ENCODE measurements at places on chromosomes 1 and 21.

- DNase-seq = no peak
Measured at GRCh38 chr1:231828182-231828920, 201.8 kb downstream of the DISC1 start.

DNA sequence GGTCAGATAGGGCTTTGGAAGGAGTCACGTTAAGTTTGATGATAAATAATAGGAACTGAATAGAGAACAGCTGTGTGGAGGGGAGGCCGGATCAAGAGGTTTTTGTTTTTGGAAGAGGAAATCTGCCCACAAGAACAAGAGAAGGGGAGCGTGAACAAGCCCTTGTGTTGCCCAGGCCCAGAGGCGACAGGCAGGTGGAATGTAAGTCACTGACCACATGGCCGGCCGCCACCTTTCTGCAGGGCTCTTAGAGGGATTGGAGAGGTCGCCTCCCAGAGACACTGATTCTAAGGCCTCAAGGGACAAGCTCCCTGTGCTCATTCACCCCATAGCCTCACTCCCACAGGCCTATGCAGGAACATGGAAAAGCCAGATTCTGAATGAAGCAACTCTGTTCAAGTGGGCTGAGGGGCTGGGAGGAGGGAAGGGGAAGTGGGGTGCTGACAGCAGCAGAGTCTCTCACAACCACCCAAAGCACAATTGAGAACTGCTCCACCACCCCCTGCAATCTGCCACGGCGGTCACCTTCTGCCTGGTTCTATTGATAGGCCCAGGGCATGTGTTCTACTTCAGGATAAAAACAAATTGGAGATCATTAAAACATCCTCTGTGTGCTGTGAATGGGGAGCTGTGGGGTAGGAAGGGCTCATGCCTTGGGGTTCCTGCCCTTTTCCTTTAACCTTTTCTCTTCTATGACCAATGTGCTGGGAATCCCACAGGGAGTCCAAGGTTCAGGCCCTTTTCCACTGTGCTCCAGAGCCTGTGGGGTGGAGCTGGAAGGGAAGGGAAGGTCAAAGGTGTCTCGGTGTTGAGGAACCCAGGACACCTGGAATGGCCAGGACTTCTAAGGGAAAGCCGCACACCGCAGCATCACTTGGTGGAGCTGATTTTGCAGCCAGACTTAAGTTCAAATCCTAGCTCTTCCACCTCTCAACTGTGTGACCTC is 63.3 kb upstream of the PARP1 start:
- DNase-seq = no peak

DNA sequence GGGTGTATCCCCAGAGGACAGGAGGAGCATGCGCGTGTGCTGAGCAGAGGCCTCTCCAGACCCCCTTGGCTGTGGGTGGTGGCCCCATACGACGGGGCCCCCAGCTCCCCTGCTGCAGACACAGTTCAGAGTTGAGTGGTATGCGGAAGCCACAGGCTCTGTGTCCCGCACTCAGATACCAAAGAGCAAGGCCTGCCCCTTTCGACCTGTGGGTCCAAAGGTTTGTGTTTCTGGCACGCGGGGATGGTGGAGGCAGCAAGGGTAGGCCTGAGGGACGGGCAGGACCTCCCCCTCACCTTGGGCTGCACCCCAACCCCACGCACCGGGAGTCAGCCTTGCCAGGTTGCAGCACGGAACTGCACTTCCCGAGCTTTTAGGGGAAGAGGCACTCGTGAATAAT is at the start of gene KCNAB2:
TSS of gene KCNAB2 (plus strand) at position 328 of the 400 bp plus-strand sequence. CDS start 5,649 bp downstream, outside the sequence.
- DNase-seq = no peak

DNA sequence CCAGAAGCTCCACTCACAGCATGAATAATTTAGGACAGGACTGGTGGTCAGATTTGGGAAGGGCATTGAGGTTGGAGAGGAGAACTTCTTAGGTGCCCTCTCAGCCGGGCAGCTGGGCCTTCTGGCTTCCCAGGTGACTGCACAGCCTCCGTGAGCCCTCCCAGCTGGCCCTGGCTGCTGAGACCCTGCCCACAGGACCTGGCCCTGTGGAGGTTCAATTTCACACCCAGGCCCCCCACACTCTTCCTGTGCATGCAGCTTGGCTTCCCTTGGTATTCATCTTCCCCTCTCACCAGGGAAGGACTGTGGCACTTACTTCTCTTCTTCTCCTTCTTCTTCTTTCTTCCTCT is 50.6 kb downstream of the NDUFS5 start:
- DNase-seq = no peak

GRCh38 chr21:36665806-36666205 is 33.1 kb upstream of the SIM2 start:
- DNase-seq = no peak

DNA sequence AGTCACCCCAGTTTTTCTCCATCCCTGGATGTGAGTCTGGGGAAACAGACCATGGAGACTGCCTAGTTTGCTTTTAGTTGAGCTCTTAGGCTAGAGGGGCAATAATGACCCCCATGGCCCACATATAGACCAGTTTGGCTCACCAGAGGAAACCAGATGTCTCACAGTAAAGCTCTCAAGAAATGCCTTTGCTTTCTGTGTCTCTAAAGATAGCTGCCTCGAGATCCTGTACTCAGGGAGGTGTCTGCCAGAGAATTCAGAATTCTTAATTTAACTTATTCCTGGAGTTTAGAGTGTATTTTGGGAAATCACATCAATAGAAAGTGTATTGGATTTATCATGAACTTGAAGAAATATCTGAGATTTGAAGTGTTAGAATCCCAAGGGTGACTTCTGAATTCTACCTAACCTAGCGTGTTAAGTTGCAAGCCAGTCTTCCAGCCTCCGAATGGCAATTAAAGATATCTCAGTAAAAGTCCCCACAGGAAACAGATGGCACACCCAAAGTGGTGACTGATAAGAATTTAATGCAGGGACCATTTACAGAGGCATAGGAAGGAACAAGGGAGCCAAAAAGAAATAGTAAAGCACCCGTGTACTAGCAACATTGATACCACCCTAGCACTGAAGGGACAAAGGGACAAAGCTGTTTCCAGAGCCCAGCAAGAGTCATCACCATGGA is 37.1 kb downstream of the STYXL2 start:
- DNase-seq = no peak

GRCh38 chr1:13652238-13652637 is 47.8 kb upstream of the PRDM2 start:
- no peak for DNase-seq

DNA sequence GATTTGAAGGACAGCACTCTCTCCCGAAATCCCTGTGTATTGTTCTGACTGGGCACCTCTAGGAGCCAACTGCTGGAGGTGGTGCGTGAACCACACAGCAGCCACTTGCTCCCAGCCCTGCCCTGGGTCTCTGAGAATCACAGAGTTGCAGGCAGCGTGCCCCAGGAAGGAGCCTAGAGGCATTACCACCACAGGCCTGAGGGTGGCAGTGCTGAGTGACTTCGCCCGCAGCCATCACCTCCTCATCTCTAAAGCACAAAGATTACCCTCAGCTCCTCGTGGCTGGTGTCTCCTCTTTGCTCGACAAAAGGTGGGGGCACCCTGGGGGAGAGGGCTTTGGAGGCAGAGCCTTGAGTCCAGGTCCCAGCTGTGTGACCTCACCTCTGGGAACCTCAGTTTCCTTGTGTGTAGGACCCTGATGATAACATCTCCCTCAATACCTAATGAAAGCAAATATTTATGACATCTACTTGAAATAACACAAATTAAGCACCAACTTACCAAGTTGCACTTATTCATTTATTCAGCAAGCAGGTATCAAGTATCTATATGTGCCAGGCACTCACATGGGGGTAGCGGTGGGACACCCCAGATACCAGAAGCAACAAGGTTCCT is 86.3 kb downstream of the VWA5B1 start:
- peak; percentile 42 for DNase-seq

DNA sequence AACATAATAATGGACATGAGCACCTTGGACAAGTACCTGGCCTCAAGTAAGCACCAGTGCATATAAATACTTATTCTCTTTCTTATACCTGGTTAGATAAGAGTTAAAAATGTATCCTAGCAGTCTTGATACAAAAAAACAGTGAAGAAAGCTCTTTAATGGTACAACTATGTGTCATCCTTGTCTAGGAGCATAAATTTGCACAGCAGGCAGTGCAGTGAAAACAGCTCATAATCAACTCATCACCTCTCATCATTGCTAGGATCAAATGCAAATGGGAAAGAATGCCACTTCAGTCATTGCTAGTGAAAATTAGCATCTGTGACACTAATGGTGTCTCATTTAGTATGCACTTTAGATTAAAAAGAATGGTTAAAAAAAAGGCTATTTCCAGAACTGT is 7.6 kb downstream of the SAMSN1 start:
- no peak for DNase-seq

DNA sequence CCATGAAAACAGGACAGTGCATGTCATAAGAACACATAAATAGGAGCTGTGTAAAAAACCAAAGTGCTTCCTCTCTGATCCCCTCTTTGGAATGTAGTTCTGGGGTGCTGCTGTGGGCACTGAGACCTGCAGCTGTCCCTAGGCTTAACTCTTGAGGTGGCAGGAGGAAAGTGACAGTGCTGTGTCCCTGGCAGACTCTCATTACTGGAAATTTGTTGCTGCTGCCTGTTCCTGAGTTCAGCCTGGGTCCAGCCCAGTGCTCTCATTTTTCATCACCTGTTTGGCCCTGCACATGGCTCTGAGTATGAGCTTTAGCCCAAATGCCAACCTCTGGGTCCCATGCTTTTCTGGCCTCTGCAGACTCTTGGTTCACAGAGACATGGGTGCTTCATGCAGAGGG is 329.3 kb downstream of the DSCAM start:
- DNase-seq = no peak

- DNase-seq = no peak
Measured at GRCh38 chr1:219177363-219177762, 3.7 kb downstream of the LYPLAL1 start.

- DNase-seq = no peak
Measured at GRCh38 chr1:175520186-175520585, 223.2 kb downstream of the TNR start.

DNA sequence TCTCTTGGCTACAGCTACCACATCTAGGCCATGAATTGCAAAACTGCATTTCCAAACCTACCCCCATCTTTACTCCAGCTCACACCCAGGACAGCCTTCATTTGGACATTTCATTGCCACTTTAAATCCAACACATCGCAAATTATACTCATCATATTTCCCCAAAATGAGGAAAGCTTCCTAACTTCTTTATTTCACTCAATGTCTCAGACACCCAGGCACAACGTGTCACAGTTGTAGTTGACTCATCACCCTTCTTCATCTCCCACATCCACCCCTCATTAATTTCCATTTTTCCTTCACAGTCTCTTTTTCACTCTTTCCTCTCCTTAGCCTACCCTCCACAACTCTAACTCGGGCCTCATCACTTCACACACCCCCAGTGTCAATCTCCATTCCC is 6.7 kb downstream of the OTUD7B start:
- DNase-seq = no peak

DNA sequence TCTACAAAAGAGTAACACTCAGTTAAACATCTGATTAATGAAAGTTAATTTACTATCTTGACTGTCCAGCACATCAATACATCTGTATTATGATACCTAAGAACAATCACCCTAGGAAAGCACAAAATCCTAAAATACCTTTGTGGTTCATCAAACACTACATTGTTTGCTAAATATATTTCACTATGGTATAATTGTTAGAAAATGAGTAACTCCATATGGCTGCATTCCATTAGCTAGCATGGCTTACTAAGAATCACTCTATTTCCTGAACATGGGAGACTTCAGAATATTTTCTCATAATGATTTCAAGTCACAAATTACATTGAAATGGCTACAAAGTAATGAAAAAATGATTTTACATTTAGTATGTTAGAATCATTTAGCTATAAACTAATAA is 12.5 kb downstream of the TRMT1L start:
- DNase-seq = no peak

DNA sequence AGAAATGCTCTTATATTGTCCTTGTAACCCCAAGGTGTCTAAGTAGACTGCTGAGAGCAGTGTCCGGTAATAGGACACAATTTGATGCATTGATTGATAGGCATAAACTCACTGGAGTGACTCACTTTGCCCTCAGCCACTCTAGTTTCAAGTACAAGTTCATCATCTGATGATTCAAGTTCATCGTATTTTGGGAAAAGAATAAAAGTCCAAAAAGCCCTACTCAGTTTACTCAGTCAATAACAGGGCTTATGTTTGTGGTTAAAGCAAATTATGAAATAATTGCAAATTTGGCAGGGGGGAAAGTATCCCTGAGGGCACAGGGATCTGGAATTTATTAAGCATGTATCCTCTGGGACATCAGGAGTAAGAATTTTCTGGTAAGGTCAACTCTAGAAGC is 7.6 kb upstream of the ATF3 start:
- no peak for DNase-seq

GRCh38 chr1:158951956-158952355 is 20.6 kb downstream of the PYHIN1 start:
- no peak for DNase-seq

DNA sequence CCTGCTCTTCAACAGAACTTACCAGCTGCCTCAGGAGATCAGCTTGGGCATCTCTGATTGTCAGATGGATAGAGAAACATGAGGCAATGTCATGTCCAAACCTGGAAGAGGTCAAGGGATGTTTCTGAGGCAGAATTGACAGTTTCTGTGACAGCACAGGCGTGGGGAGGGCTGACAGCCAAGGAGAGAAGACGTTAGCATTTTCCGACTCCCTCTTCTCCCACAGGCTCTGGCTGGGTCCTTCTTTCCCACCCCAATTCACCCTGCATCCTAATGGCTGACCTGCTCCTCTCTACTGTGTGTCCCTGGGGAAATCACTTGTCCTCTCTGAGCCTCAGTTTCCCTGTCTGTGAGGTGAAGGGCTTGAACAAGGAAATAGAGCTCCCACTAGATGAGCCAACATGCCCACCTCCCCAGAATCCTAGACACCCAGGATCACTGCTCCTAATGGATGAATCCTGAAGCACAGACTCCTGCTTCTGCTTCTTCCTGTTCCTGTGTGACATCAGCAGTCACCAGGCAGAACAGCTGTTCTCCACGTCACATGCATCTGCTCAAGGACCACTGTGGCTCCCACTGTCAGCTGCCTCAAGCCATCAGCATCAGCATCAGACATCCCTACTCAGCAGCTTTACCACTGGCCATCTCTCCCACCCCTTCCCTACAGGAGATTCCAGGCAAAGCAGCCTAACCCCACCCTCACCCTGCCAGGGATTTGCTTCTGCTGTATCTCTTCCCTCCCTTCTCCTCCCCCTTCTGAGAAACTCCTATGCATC is 408.0 kb downstream of the MATN1 start:
- DNase-seq = no peak

DNA sequence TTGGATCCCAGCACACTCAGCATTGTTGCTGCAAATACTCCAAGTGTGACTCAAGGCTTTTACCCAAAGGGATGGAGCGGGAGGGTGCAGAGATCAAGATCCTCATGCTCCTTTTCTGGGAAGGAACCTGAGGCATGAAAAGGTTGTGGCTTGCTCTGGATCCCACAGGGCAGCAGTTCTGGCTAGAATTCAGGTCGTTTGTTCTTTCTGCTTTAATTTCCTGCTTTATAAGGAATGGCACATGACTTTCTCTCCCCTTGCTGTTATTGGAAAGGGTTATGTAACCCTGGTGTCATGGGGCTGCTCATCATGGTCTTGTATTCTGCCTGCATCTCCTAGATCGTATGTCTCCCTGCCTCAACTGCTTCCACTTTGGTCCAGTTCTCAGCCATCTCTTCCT is 101.6 kb downstream of the NOS1AP start:
- DNase-seq = no peak
